T-helper 2 cell treated with Interferon-gamma antibody and Interleukin-4, amounts not matched to agents 100 ng/mL and 5 ng/mL, for 36 hours (primary cell): ENCODE measurements at places on chromosomes 13 and 19. TPM values are rescaled to one million over a fixed set of nuclear protein-coding genes. Genes with fewer than 3 reads are reported as not detected.

The GRIN2D gene
- 0.09 and 0.23 TPM in 2 replicates for total RNA-seq

The SLC10A2 gene
- not detected in 2 replicates for total RNA-seq

The ZNF525 gene
- 14.1 and 15.1 TPM in 2 replicates for total RNA-seq

The ACP7 gene
- total RNA-seq, result not detected in 2 replicates

The SPACA6 gene
- total RNA-seq, result 3.5 and 7.6 TPM in 2 replicates

The RASGRP4 gene
- total RNA-seq, result 7.6 and 9.4 TPM in 2 replicates

The GRWD1 gene
- total RNA-seq, result 49.9 TPM in 2 replicates

The NACC1 gene
- total RNA-seq, result 77.4 and 81.8 TPM in 2 replicates

The RDH8 gene
- not detected in 2 replicates for total RNA-seq

The FGF22 gene
- total RNA-seq, result not detected in 2 replicates

The C1QTNF9 gene
- total RNA-seq, result not detected in 2 replicates

The CYP2F1 gene
- total RNA-seq, result not detected in 2 replicates

The CEACAM21 gene
- total RNA-seq, result 44.3 and 49.9 TPM in 2 replicates

The CGB2 gene
- total RNA-seq, result not detected in 2 replicates

The NALCN gene
- total RNA-seq, result not detected in 2 replicates

The EXOC3L2 gene
- total RNA-seq, result not detected in 2 replicates

The HS6ST3 gene
- not detected in 2 replicates for total RNA-seq

The CCDC194 gene
- 3.4 and 4.0 TPM in 2 replicates for total RNA-seq

The CGB3 gene
- total RNA-seq, result not detected in 2 replicates

The ZNF844 gene
- total RNA-seq, result 1.3 and 1.5 TPM in 2 replicates

The RXFP2 gene
- total RNA-seq, result not detected in 2 replicates

The ZNF627 gene
- total RNA-seq, result 4.5 and 5.0 TPM in 2 replicates

The C1QTNF9B gene
- total RNA-seq, result 0.18 TPM in 1 of 2 replicates, not detected in the other

The CAMSAP3 gene
- 0.11 and 0.16 TPM in 2 replicates for total RNA-seq

The TRIM28 gene
- 508 and 517 TPM in 2 replicates for total RNA-seq

The TMEM145 gene
- total RNA-seq, result 0.77 TPM in 1 of 2 replicates, not detected in the other

The LRRC63 gene
- 1.1 and 1.2 TPM in 2 replicates for total RNA-seq

The RINL gene
- total RNA-seq, result 59.5 and 65.6 TPM in 2 replicates

The PBX4 gene
- 25.7 and 26.0 TPM in 2 replicates for total RNA-seq

The C5AR1 gene
- 1.4 and 1.7 TPM in 2 replicates for total RNA-seq

The ZNF546 gene
- total RNA-seq, result 5.4 and 6.1 TPM in 2 replicates

The CHERP gene
- 73.5 and 74.4 TPM in 2 replicates for total RNA-seq

The CATSPERD gene
- not detected in 2 replicates for total RNA-seq

The TMEM147 gene
- total RNA-seq, result 54.8 and 58.6 TPM in 2 replicates

The PDE4C gene
- total RNA-seq, result not detected in 2 replicates

The METTL21C gene
- total RNA-seq, result not detected in 2 replicates

The PLIN5 gene
- not detected in 2 replicates for total RNA-seq

The NTN5 gene
- total RNA-seq, result 0.23 and 0.50 TPM in 2 replicates

The FCAR gene
- not detected in 2 replicates for total RNA-seq

The IGLON5 gene
- total RNA-seq, result not detected in 2 replicates

The ONECUT3 gene
- not detected in 2 replicates for total RNA-seq

The TSKS gene
- 2.9 and 3.3 TPM in 2 replicates for total RNA-seq

The LENG9 gene
- total RNA-seq, result 4.9 and 5.0 TPM in 2 replicates

The C19orf18 gene
- total RNA-seq, result 0.30 and 0.34 TPM in 2 replicates

The CLEC4M gene
- not detected in 2 replicates for total RNA-seq

The C13orf42 gene
- not detected in 2 replicates for total RNA-seq

The PGLYRP2 gene
- total RNA-seq, result not detected in 2 replicates

The PINLYP gene
- total RNA-seq, result 7.0 and 9.9 TPM in 2 replicates

The TSSK6 gene
- total RNA-seq, result 3.0 and 3.3 TPM in 2 replicates

The PCDH9 gene
- total RNA-seq, result 0.09 TPM in 2 replicates

The CADM4 gene
- total RNA-seq, result 0.16 TPM in 2 replicates

The PRR36 gene
- 0.09 TPM in 1 of 2 replicates, not detected in the other for total RNA-seq
